Neuronal stem cell (in vitro differentiated cells): ENCODE measurements at places on chromosomes 5 and 9.

DNA sequence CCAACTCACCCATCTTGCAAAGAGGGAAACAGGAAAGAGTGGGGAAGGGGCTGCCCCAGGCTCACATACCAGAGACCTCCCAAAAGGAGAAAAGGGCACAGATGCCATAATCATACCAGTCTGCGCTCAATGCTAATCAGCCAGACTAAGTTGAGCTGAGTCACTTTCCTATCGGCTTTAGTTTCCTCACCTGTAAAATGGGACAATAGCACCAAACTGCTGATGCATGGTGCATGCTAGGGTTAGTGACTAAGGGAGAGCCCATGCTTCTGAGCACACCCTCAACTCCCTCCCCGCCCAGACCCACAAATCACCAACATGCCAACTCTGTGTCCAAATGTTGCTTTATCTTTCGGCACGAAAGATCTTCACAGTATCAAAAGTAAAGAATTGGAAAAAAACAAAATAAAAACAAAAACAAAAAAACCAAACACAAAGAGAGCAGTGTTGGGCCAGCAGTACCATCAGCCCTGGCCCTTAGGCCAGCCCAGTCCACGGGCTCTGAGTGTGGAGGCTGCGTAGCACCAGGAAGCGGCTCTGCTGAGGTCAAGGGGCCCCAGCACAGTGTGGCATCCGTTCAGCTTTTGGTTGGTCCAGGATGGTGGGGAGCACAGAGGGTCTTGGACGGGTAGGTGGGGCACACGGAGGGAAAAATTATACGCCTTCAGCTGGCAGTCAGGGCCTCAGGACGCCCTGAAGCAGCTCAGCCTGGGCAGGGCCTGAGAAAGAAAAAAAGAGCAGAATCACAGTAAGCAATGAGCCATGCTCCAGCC, 2.9 kb upstream of the DDX41 start:
- no peak for DNase-seq
- no peaks in the 10 kb centered on the region for H3K27me3 ChIP-seq
- H3K27ac ChIP-seq: no peak overlapping the region
- H3K36me3 ChIP-seq: peaks cover 53% of the 10 kb centered on the region
- H3K4me3 ChIP-seq: no peak overlapping the region

DNA sequence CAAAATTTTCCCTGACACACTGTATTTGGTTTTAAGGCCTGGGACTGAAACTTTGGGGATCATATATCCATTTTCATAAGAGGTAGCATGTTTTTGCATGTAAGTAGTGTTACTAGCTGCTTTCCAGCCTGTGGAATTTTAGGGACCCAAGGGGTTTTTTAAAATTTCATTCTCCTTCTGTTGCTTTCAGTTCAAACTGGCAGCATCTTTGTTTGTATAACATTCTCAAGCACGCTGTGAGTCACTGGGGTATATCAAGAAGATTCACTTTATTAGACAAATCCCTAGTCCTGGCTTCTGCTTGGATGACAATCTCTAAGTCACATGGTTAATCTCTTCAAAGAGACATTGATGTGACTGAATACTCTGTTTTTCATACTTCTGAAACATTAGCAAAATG, 479.0 kb downstream of the CYLC2 start:
- no peaks in the 10 kb centered on the region for H3K4me1 ChIP-seq
- H3K36me3 ChIP-seq: no peaks in the 10 kb centered on the region
- no peak overlapping the region for H3K27ac ChIP-seq
- no peak overlapping the region for H3K4me3 ChIP-seq
- no peak for DNase-seq

DNA sequence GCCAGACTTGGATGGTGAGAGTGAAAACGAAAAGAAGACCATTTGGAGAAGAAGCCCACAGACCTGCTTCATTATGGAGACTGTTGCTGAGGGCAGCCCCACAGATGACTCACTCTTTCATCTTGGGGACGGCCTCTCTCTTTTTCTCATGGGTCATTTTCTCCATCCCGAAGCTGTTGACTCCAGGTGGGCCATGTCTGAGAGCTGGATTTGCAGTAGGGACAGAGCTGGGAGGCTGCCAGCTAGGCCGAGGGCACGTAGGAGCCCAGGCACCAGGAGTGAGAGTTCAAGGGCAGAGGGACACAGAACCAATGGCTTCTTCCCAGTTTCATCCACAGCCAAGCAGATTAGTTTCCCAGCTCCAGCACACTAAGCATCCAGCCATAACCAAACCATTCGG, 92.4 kb downstream of the S1PR3 start:
- no peak for DNase-seq
- H3K36me3 ChIP-seq: peaks cover 36% of the 10 kb centered on the region
- H3K4me3 ChIP-seq: no peak overlapping the region
- H3K27ac ChIP-seq: no peak overlapping the region
- H3K27me3 ChIP-seq: no peaks in the 10 kb centered on the region

GRCh38 chr9:36144309-36145232, 8.0 kb downstream of the GLIPR2 start:
- H3K36me3 ChIP-seq: peaks cover 12% of the 10 kb centered on the region
- no peaks in the 10 kb centered on the region for H3K4me1 ChIP-seq
- no peaks in the 10 kb centered on the region for H3K27me3 ChIP-seq
- H3K4me3 ChIP-seq: no peak overlapping the region
- no peak for DNase-seq

DNA sequence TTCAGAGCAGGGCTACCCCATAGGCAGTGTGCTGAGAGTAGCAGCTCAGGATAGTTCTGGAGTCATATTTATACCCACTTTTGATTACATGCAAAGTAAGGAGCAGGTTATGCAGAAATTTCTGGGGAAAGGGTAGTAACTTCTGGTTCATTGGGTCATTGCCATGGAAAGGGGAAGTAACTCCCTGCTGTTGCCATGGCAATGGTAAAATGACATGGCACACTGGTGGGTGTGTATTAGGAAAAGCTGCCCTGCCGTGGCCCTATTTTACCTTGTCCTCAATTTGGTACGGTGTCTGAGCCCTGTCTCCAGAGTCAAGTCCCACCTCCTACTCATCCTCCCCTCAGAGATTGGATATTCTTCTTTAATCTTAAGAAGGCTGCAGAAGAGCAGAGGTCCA, 526.7 kb upstream of the TYRP1 start:
- no peaks in the 10 kb centered on the region for H3K27me3 ChIP-seq
- H3K36me3 ChIP-seq: no peaks in the 10 kb centered on the region
- no peak for DNase-seq

GRCh38 chr5:131186561-131187256, 16.0 kb downstream of the LYRM7 start:
- no peaks in the 10 kb centered on the region for H3K4me1 ChIP-seq
- H3K27ac ChIP-seq: no peak overlapping the region
- no peak overlapping the region for H3K4me3 ChIP-seq
- no peaks in the 10 kb centered on the region for H3K27me3 ChIP-seq

DNA sequence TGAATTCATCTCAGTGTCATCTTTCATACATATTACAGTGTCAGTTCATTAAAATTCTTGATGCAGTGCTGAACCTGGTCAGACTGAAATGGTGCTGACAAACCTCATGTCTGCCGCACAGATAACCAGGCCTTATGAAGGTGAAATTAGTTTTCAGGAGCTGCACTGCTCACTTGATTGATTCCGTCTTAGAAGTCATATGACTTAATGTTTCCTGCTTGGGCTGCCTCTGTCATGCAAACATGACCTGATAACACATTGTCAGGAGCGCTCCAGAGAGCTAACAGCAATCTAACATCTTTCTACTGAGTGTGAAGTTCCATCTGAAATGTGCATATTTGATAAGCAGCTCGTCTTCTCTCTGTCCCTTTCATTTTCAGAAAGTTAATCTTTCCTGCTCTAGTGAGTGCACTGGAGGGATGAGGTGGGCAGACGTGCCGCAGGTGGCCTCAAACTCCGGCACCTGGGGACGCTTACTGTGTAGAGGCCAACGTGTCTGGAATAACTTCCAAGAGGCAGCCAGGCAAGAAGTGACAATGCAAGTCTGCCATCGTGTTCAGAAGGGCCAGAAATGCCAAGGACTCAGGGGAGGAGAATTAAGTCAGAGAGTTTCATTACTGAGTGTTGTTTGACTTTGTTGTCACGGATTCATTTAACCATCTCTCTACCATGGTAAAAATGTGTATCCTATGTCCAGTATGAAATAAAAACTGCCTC, 592.1 kb downstream of the TLE1 start:
- H3K27ac ChIP-seq: no peak overlapping the region
- no peaks in the 10 kb centered on the region for H3K36me3 ChIP-seq
- no peak overlapping the region for H3K4me3 ChIP-seq
- DNase-seq: no peak
- no peaks in the 10 kb centered on the region for H3K27me3 ChIP-seq
- no peaks in the 10 kb centered on the region for H3K4me1 ChIP-seq

DNA sequence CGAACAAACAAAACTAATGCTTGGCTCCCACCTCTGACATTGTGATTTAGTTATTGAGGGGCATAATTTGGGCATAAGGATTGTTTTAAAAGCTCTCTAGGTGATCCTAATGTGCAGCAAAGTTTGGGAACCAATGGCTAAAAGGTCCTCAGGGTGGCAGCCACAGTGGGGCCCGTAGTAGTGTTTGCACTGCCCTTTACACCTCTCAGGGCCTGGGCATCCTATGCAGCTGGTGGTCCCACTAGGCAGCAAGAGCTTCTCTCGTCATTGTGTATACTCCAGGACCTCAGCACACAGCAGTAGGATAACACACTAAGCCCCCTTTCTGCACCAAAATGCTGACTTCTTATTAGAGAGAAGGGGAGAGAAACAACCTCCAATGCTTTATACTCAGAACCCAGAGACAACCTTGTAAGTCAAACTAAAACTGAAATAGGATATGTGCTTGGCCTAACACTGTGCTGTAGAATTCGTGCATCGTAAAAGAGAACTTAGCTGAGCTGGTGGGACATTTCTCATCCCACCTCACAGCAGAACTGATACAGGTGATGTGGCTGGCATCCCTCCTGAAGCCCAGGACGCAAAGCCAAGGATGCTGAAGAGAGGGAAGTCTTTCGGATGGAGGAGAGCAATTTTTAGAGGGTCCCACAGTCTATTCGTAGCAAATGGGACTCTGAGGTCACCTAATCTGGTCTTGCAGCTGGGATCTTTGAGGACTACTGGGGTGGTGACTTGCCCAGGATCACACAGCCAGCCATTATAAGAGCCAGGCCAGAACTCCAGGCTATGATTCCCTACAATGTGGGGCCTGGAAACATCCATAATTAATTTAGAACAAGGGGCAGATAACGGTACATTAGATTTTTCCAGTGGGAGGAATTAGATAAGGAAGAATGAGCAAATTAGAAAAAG, 1.2 kb downstream of the GLRX start:
- no peak for DNase-seq
- H3K4me3 ChIP-seq: no peak overlapping the region
- H3K36me3 ChIP-seq: no peaks in the 10 kb centered on the region

DNA sequence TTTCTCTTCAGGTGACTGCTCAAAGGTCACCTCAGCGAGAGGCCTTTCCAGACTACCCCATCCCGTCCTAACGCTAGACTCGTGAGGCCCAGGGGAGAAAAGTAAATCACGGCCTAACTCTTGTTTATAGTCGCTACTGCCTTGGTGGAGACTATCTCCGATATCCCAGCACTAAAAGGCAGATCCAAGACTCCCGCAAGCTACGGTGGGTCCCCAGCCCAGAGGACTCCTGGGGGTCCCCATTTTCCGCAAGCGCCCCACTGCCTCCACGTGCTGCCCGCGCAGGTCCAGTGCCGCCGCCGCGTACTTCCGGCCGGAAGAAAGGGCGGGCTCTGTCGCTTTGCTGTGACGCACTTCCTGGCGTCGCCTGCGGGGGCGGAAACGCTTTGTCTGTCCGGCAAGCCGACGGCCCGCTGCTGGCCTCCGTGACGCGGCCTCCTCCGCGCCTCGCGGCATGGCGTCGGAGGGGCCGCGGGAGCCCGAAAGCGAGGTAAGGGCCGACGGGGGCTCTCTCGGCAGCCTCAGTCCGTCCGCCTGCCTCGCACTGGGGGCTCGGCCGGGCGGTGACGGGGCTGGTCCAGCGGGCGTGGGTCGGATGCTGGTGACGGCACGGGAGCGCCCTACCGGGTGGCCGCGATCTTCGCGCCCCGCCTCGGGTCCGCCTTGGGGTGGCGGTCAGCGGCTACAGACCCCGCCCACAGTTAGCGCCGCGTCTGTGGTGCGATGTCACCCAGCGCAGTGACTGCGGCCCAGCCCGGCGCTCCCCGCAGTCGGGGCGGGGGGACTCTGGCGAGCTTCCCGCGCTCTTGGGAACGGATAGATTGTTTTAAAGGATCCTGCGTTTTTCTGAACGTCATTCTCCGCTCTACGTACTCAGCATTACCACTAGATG, at the start of gene SECISBP2:
Gene SECISBP2 (plus strand): TSS at position 378 of the 892 bp plus-strand sequence. CDS start 77 bp downstream, at position 455.
- H3K27ac ChIP-seq: peak within 1 kb of the TSS; percentile 99
- peak; percentile 94 for DNase-seq
- H3K36me3 ChIP-seq: peaks cover 12% of the 10 kb centered on the region
- no peaks in the 10 kb centered on the region for H3K27me3 ChIP-seq
- peak within 1 kb of the TSS; percentile 72 for H3K4me3 ChIP-seq

DNA sequence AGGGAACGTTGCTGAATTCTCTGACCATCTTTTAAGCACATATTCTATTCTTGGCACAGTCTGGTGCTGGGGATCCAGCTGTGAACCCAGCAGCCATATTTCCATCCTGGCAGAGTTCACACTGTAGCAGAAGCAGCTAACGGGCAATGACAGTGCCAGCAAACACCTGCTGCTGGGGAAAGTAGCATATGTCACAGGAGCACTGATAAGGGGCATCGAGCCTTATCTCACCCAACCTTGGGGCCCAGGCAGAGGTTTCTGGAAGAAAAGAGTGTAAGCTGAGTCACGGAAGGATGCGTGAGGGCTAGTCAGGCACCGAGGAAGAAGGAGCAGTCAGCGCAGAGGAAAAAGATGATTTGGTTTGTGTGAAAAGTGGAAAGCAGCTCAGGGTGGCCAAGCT, 1.1 kb downstream of the NDOR1 start:
- no peaks in the 10 kb centered on the region for H3K27me3 ChIP-seq
- H3K36me3 ChIP-seq: peaks cover 12% of the 10 kb centered on the region
- no peak for DNase-seq
- H3K4me3 ChIP-seq: no peak overlapping the region
- peaks cover 18% of the 10 kb centered on the region for H3K4me1 ChIP-seq
